ENCODE measurements at places on chromosomes 16 and 17.

DNA sequence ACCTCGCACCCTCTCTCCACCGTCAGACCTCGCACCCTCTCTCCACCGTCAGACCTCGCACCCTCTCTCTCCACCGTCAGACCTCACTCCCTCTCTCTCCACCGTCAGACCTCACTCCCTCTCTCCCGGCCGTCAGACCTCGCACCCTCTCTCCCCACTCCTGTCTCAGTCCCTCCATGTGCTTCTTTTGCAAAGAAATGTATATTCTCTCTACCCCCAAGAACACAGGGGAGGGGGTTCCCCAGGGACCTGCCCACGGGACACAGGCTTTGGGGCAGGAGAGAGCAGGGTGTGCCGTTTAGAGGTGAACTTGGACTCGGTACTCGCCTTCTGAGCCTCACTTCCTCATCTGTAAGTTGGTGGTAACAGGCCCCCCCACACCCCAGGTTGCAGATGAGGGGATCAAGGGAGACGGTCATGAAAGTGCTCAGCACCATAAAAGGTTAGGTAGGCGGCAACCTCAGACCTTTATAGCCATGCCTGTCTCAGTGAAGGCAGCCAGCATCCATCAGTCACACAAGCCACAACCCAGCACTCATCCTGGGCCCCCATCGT is 63.7 kb downstream of the RPH3AL start:
- DNase-seq: no peak

DNA sequence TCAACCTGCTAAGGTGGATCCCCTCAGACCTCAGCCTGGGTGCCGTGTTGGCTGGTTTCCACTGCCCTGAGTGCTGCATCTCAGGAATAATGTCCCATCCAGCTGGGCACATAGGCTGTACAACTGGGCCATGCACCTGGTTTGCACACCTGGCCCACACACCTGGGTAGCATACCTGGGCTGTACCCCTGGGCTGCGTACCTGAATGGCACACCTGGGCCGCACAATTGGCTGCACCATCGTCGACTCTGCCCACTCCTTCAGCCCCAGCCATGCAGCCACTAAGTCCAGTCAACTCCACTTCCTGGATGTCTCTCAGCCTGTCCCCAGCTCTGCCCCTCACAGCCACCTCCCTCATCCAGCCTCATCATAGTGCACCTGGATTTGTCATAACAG is 7.9 kb downstream of the SLC5A10 start:
- no peak for DNase-seq

GRCh38 chr16:63982110-63982509 is 1139.8 kb downstream of the CDH11 start:
- no peak for DNase-seq

DNA sequence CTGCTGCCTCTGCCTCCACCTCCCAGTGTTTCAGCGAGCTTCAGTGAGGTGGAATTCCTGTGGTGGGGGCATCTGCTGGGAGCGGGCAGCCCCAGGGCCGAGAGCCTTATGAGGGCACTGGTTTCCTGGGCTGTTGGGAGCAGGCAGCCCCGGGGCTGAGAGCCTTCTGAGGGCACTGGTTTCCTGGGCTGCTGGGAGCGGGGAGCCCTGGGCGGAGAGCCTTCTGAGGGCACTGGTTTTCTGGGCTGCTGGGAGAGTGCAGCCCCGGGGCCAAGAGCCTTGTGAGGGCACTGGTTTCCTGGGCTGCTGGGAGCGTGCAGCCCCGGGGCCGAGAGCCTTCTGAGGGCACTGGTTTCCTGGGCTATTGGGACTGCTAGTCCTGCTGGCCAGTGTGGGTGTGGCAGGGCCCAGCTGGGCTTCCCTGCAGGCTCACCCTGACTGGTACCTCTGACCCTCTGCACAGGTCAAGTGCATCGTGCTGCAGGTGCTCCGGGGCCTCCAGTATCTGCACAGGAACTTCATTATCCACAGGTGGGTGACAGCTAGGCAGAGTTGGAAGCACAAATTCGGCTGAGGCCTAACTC is 5.6 kb downstream of the CDK10 start:
- no peak for DNase-seq

GRCh38 chr17:55661256-55661758 is 61.4 kb downstream of the TMEM100 start:
- no peak for DNase-seq

DNA sequence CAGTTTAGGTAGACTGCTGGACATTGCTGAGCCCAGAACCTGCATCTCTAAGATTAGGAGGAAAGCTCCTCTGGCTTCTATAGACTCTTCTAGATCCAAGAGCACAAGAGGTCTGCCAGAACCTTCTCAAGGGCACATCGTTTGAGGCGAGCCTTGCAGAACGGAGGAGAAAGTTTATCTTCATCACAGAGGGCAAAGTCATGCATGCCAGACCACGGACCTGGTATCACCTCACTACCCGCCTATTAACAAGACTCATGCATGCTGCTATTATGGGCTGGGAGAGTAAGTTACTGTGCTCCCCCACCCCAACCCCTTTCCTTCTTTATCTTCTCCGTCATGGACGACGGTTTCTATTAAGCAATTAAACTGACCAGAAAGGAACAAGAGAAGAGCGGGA is 23.3 kb downstream of the MYH11 start:
- DNase-seq: no peak

- DNase-seq: no peak
Measured at GRCh38 chr16:66936462-66936861, 1.1 kb downstream of the CES2 start.

- DNase-seq: no peak
Measured at GRCh38 chr17:32452281-32452680, 8.0 kb downstream of the PSMD11 start.

DNA sequence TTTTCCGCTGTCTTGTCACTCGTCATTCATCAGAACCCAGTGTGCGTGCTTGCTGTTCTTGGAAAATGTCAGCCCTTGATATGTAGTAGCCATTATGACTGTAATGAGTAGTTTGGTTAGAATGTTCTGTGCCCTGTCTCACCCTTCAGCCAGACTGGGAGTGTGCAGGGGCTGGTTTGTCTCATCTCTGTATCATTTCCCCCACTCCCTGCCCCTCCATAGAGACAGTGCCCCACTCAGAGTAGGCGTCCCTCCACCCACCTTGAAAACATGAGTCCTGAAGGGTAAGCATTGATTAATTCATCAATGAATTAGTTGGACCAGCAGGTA is 137.0 kb upstream of the PLCG2 start:
- no peak for DNase-seq

DNA sequence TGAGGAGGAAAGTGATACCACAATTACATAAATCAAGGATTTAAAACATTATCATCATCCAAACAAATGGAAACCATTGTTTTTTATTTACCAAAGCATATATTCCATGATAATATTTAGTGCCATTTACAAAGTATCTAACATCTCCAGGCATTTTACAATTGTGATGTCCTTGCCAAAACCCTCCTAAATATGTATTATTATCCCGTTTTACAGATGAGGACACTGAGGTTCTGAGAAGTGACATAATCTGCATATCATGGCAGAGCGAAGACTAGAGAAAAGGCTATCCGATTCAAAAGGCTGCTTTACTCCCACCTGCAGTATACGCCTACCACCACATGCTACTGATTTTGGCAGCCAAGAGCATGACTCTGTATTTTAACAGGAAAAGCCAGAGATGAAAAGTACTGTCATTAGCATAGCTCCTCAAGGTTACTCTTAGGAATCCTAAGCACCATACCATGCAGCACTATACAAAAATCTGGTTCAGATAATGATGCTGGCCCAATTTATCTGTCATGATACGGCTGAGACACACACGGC is 301.4 kb downstream of the CA10 start:
- DNase-seq: no peak

GRCh38 chr17:52181782-52182181 is 23.3 kb upstream of the CA10 start:
- DNase-seq: no peak

DNA sequence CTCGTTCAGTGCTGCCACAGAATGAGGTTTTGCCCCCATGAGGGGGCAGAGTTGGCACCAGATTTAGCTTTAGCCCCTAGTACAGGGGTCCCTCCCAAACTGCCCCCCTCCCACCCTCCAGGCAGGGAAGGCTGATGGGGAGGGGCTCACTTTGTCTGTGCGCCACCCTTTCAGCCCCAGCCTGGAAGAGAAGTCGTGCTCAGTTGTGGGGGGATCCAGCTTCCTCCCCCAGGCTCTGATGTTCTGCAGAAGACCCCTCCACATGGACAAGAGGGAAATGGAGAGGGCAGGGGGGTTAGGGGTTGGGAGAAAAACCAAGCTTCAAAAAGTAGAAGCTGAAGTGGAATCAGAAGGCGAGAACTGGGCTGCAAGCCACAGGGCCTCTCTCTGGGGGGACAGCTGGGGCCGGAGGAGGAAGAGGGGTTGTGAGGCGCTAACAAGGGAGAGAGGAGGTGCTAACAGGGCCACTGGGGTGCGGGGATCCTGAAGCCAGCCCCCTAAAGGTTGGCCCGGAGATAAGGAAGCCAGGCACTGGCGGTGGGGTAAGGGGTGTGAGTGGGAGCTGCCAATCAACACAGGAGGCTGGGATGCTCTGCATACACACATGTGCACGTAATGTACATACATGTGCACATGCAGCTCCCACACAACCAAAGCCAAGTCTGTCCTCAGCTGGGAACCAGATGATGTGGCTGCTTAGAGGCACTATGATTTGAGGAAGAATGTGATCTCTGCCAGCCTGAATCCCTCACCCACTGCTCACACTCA is 7.0 kb upstream of the TMEM92 start:
- no peak for DNase-seq

DNA sequence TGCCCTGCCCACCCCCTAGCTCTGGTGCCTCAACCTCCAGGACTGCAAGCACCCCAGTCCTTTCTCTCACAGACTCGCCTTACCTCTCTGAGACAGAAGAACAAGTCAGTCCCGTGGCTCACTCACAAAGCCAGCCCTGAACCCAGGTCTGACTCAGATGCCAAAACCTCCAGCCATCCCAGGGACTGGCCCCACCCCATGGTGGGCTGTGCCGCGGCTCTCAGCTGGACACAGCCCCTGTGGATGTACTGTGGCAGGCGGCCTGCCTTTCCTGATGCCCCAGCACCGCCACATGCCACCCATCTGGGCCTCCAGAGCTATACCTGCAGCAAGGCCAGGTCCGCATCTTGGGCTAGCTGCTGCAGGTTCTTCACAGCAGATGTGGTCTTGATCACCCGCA is 19.8 kb downstream of the MPG start:
- no peak for DNase-seq

DNA sequence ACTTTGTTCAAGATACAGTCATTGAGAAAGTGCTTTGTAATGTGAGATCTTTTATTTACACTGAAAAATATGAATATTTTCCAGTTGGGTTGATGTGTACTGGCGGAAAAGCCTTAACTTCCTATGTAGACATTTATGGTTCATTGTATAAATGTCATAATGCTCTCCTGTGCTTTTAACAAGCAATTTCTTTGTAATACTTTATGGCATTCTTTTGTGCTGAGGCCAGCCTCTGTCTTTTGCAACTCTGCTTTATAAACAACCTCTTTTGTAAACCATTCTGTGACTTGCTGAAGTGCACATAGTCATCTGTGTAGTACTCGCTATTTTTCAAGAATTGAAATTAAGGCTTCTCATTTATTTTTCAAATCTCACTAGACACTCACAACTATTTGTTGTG is 291.2 kb downstream of the CDH11 start:
- no peak for DNase-seq

DNA sequence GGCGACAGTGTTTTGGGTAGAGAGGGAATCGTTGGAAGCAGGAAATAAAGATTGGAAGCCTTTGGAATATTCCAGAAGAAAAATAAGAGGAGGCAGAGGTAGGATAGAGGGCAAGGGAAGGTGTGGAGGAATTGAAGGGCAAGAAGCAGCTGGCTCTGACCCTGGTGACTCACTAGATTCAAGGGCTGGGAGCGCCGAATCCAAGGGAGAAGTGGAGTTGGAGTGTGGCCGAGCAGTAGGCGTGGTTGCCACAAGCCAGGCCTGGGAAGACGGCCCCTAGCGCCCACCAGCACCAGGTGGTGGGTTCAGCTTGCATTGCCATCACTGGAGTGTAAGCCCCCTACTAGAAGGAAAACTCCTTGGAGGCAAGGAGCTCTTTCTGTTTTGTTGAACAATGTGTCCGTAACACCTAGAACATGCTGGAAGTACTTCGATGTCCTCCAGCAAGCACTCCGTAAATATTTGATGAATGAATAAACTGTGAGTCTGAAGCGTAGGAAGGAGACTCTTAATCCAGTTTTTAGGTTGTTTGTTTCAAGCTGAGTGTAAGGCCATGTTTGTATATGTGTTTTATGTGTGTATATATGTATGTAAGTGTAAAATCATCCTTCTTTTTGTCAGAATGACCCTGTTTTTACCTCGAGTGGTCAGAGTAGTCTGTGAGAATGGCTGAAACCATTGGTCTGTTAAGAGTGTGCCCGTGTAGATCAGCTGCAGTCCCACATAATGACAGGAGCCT is 139.5 kb downstream of the CMIP start:
- no peak for DNase-seq

DNA sequence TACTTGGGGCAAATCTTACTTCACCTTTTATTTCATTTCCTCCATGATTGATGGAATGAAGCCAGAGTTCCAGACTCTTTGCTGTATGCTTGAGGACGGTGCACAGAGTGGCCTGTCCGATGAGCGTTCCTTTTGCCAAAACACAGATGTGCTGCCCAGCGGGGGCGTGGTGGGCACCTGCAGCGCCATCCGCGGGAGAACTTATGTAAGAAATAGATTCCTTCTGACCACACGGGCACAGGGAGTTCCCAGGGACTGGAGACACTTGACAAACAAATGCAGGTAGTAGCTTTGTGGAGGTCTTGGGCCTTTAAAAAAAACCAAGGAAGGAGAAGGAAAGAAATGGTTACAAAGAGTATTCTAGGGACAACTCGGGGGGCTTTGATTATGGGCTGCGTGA is 30.6 kb downstream of the CRAMP1 start:
- no peak for DNase-seq

GRCh38 chr16:85220125-85220839 is 108.0 kb upstream of the CIBAR2 start:
- DNase-seq: no peak

DNA sequence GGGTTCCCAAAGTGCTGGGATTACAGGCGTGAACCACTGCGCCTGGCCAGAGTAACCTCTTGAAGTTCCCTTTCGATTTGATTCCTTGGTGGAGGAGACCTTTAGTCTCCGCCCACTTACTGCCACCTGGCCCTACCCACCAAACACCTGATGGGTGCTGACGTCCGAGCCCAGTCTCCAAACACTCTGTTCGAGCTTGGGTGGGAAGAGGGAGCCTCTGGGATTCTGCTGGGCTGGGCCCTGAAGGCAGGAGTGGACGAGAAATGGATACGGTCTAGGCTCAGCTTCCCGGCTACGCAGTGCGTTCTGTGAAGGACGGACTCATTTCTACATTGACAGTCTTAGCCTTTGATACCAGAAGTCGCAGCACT is 870 bp upstream of the ITGA3 start:
- peak; percentile 7 for DNase-seq

- DNase-seq: no peak
Measured at GRCh38 chr17:66002812-66003211, 189.1 kb downstream of the CEP112 start.

GRCh38 chr16:88460496-88461330 is 7.6 kb downstream of the ZFPM1 start:
- DNase-seq: no peak
